ENCODE measurements at places on chromosomes 3 and 15. TPM values are rescaled to one million over a fixed set of nuclear protein-coding genes. Genes with fewer than 3 reads are reported as not detected.

The ADGRG7 gene
- not detected for total RNA-seq

The PLCH1 gene
- not detected for total RNA-seq

The KCNH8 gene
- not detected for total RNA-seq

The POLR2H gene
- total RNA-seq = 49.5 TPM

The PPARG gene
- 8.5 TPM for total RNA-seq

The NPAP1 gene
- not detected for total RNA-seq

The PPM1L gene
- 25.3 TPM for total RNA-seq

The GADL1 gene
- total RNA-seq = 1.1 TPM
